NCI-H1105 (cell line): ENCODE measurements at places on chromosomes 7 and 10.

DNA sequence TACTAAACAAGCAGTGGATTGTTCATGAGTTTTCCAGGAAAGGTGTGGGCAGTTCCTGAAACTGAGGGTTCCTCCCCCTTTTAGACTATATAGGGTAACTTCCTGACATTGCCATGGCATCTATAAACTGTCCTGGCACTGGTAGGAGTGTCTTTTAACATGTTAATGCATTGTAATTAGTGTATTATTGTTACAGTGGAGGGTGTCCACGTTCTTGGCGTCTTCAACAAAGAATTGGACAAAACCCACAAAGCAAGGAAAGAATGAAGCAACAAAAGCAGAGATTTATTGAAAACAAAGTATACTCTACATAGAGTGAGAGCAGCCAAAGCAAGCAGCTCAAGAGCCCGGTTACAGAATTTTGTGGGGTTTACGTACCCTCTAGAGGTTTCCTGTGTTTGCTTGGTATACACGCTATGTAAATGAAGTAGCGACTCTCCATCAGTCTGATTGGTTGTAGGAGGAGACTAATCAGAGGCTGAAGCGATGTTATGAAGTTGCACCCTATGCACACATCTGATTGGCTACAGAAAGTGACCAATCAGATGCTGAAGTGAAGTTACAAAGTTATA lies 175.2 kb downstream of the NSUN6 start:
- no peak for DNase-seq

GRCh38 chr7:41695661-41696322 lies 7.1 kb downstream of the INHBA start:
- no peak for DNase-seq

DNA sequence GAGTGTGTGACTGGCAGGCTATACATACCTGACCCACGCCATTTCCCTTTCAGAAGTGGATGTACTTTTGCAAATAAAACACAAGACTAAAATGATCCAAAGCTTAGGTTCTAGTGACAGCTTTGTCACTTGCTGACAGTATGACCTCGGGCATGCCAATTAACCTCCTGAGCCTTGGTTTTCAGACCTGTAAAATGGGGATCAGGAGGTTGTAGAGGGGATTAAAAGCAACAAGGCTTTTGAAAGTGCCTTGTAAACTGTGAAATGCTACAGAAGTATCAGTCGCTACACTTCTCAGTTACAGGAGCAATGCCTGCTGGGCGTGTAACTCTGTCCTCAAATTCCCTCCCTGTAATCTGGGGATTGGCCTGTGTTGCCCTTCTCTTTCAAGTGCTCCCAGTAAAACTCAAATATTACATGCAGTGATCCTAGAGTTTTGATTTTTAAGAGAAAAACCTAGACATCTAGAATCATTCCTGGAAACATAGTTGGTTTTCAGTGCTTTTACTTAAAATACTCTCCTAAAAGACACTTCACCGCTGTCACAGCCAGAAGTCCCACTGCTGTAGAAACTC lies 8.8 kb upstream of the GRB10 start:
- DNase-seq, result no peak

DNA sequence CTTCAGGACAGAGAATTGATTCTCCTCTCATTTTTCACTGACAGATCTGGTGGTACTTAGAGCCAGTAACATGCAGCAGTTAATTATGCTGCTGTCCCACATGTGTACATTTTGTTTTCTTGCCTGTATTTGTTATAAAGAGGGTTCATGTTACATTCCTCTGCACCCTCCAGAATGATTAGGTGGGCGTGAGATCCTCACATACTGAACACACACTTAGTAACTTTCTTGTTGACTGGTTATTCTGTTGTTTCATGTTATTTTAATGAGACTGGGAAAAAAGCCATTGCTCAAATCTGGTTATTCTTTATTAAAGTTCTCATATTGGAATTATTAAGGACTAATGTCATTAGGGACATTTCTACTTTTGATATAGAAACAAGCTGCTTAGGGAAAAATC lies 409.1 kb downstream of the SDK1 start:
- DNase-seq, result no peak

GRCh38 chr7:151481650-151482505 lies 37.8 kb downstream of the RHEB start:
- DNase-seq, result no peak

- peak; percentile 78 for DNase-seq
Measured at GRCh38 chr7:55977831-55978230, 13.4 kb downstream of the NIPSNAP2 start.

- no peak for DNase-seq
Measured at GRCh38 chr7:11078247-11078834, 104.7 kb downstream of the PHF14 start.

DNA sequence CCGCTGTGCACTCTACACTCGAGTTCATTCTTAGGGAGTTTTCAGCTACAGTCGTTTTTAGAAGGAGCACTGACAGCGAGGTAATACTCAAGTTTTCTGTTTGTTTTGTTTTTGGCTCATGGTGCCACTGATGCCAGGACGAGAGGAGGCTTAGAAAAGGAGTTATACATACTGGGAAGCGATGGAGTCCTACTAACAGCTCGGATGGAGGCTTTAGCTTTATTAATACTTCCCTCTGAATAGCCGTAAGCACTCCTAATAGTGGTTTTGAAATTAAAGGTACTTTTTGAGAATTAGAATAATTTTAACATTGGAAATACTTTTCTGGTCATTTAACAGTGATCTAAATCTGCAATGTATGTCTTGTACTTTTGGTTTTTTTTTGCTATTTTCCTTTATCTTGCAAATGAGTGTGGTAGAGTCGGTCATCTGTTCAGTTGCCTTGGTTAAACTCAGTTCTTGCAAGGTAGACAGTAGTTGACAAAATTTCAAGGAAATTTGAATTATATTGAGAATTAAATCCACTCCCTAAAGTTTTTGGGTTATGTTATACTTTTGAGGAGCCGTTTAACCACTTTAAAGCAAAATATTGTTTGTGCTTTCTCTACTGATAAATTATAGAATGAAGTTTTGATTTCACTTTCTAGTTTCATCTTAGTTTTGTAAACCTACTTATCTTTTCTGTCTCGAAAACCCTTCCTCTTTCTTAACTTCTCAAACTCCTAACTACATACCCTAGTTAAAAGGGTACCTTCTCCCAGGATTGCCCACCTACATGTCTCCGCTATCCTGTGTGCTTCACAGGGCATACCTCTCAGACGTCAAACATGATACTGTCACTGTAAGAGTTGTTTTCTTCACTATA lies 1.5 kb downstream of the HBP1 start:
- no peak for DNase-seq

- DNase-seq, result no peak
Measured at GRCh38 chr7:70336536-70336935, 738.3 kb downstream of the AUTS2 start.

- DNase-seq, result no peak
Measured at GRCh38 chr7:68276725-68277124, 1280.1 kb downstream of the TYW1 start.

GRCh38 chr7:38020121-38020785 lies 99.8 kb downstream of the EPDR1 start:
- no peak for DNase-seq

DNA sequence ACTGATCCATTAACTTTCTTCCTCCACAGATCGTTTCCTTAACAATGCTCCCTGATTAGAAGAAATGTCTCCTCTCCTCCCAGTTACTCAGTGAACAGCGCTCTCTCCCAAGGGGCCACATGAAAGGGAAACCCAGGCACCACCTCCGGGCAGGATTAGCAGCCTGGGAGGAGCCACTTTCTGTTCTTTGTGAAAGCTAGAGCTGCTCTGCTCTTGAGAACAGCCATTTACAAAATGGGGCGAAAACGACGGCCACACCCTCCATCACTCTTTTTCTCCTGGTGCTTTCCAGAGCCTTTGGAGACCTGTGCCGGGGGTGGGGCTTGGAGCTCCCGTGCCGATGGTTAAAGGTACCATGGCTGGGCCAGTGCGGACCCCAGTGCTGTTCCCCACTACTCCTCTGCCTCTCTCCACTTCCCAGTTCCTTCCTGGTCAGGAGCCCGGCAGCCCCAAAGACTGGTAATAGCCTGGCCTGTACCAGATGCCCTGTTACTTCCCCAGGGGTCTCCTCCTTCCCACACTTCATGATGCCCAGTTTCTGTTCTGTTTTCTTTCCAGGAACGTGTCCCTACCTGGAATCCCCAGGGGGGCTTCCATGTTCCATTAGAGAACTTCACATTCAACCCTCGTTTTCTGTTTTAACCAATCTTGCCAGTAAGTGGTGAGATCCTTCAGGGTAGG lies 402.9 kb upstream of the GALNT17 start:
- no peak for DNase-seq

DNA sequence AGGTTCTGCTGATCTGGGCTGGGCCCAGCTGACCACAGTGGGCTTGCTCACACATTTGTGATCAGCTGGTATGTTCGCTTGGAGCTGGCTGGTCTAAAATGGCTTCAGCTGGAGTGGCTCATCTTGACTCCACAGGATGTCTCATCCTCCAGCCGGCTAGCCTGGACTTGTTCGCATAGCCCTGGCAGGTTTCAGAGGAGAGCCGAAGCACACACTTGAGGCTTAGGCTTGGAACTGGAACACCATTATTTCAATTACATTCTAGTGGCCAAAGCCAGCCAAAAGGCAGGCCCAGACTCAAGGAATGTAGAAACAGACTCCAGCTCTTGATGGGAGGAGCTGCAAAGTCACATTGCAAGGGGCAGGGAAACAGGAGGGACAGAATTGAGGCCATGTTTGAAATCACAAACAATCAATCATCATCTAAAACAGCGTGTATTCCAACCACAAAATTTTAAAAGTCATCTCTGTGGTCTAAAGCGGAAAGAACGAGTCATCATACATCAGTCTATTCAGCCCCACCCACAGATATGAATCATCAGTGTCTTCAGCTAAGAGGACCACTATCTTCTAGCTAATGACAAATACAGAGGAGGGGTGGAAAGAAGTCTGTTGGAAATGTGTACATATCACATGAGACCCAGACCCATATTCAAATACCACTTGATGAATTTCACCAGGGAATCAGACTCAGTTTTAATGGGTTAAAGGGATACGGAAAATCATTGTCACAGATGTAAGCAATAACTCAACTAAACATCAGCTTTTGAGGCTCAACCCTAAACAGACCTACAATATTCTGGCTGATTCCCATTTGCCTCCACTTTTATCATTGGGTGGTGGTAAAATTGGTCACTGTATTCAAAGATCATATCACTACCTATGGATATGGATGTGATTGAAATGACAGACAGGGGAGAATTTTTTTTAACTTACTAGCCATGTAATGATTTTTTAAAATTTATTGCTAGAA lies 139.0 kb upstream of the MKLN1 start:
- DNase-seq, result no peak

GRCh38 chr7:22582863-22583622 lies 83.1 kb upstream of the STEAP1B start:
- no peak for DNase-seq

DNA sequence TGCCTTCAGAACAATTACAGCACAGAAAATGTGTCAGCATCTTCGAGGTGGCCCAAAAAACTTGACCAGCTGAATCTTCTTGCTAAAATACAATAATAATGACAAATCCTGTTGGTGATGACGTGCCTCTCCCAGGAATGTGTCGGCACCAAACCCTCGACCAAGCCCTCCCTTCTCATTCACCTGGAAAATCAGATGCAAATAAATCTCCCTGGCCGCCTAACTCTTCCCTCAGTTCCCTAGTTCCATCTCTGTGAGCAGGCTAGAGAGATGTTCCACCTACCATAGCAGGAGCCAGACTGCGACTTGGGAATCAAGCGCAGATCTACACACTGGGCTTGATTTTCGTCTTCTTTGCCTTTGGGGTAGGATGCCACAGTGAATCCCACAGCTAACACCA lies 4.1 kb downstream of the PRSS1 start:
- DNase-seq, result no peak

- DNase-seq, result no peak
Measured at GRCh38 chr7:26183545-26184280, 16.8 kb downstream of the HNRNPA2B1 start.

DNA sequence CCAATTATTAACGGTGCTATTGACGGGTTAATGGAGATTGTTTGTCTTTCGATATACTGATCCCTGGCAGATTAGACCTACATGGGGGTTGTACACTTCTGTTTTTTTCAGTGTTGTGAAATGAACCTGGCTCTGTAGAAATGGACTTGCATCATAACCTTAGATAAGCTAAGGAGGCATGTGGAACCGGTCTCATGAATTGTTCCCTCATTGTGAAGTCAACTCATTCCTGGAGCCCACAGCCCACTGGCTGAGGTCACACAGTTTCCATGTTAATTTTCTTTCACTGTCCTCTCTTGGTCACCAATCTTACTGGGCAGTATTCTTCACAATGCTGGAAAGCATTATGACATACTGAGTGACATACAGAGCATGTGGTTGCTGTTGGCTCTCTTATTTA lies 202.8 kb downstream of the BMPER start:
- DNase-seq, result no peak

DNA sequence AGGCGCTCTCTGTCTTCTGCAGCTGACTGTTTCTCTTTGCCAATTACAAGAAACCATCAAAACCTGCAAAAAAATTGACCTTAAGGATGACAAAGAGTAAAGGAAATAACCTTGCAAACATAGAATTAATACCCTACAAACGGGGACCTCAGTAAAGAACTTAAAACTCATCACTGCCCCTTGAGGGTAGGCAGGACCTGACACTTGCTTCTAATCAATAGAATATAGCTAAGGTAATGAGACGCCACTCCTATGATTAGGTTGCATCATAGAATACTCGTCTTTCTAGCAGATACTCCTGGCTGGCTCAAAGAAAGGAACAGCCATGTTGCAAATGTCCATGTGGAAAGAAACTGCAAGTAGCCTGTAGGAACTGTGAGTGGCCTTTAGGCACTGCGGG lies 140.0 kb downstream of the XPNPEP1 start:
- DNase-seq, result no peak

GRCh38 chr10:62183857-62184795 lies 84.5 kb downstream of the RTKN2 start:
- no peak for DNase-seq

GRCh38 chr10:80416479-80417098 lies 8.2 kb downstream of the PRXL2A start:
- DNase-seq, result no peak

DNA sequence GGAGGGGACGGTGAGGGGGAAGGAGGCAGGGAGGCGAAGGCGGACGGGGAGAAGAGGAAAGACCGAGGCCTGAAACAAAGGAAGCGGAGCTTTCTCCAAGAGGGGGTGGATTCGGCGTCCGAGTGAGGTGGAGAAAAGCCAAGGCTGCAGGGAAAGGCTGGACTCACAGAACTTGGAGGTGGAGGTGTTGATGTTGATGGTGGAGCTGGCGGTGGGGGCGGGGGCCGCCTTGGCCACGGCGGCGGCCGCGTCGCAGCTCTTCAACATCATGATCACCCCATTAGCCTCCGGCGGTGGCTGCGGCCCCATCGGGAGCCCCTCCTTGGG lies 578 bp downstream of the CACUL1 start:
- peak; percentile 3 for DNase-seq

- no peak for DNase-seq
Measured at GRCh38 chr10:121990015-121990677, 1.2 kb downstream of the TACC2 start.

- DNase-seq, result no peak
Measured at GRCh38 chr7:96674565-96674964, 35.1 kb downstream of the SEM1 start.

- no peak for DNase-seq
Measured at GRCh38 chr7:33757050-33757449, 148.3 kb upstream of the BMPER start.

- DNase-seq, result no peak
Measured at GRCh38 chr10:6023661-6024333, 38.4 kb downstream of the IL2RA start.
